Lung (tissue), 17 donors: ENCODE measurements at places on chromosomes 13 and 19.

DNA sequence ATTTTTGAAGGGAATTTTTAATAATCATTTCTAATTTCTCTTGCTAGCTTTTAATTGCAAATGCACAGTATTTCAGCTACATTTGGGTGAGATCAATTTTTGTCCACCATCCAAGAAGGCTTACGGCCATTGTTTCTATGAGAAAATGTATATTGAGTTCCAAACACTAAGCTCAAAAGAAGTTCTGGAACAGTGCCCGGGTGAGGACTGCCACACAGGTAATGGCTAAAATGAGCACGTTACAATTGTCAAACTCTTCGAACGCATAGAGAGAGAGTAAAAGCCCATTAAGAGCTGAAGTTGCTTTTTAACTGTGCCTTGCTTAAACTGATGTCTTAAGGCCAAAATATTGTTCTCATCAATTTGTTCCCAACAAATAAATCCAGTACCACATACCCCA, 755.0 kb downstream of the DIAPH3 start:
- DNase-seq: no peak

GRCh38 chr13:42497798-42498197, 76.2 kb upstream of the TNFSF11 start:
- DNase-seq: no peak

- no peak for DNase-seq
These were observed 86.4 kb upstream of the SLC7A1 start for GRCh38 chr13:29681864-29682263.

DNA sequence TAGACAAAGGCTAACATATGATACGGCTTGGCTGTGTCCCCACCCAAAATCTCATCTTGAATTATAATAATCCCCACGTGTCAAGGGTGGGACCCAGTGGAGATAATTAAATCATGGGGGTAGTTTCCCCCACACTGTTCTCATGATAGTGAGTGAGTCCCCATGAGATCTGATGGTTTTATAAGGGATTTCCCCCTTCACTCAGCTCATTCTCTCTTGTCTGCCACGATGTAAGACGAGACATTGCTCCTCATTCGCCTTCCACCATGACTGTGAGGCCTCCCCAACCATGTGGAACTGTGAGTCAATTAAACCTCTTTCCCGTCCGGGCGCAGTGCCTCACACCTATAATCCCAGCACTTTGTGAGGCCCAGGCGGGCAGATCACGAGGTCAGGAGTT, 143.5 kb downstream of the RXFP2 start:
- DNase-seq: no peak

GRCh38 chr19:43586346-43586745, 9.6 kb downstream of the IRGQ start:
- DNase-seq: no peak

DNA sequence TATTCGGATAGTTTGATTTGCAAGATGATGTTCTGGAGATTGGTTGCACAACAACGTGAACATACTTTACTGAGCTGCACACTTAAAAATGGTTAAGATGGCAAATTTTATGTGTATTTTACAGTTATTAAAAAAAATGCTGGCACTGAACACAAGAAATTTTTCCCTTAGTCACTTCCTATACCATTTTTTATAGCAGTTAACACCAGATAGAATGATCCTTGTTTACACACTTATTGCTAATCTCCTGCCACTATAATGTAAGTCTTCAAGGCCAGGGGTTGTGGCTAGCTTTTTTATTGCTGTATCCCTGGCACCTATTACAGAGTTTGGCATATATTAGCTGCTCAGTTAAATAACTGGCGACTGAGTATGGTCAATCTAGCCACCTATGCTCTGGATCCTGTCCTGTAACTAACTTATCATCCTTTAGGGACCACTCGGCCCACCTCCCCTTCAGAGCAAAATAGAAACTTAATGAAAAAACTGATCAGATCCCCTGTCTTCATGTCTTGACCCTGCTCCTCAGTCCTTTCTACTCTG, 2.0 kb upstream of the EBPL start:
- no peak for DNase-seq

DNA sequence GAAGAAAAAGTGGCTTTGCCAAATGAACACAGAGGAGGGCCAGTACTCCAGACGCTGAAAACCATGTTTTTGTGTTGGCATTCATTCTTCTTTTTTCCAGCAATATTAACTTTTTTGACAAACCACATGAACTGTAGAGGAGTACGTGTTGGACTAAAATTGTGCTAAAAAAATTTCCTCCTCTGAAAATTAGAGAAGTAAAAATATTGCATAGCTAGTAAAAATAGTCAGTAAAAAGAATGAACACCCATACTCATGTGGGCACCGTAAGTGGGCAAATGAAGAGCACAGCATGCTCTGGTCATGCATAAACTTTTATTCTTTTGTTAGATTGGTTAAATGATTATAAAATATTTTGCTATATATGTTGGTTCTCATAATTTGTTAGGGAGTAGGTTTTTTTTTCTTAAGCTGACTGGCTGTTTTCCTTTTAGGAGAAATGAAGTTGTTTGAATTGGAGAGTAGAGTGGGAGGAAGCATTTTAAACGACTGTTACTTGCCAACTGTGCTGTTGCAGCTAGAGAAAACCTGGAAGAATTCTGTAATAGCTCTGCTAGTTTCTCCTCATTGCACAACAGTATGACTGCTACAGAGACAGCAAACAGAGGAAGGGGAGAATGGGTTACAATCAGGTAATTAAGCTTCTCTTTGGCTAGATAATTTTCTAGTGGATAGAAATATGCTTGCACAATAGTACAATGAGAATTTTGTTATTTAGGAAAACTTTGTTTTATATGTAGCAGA, 222.4 kb downstream of the KCTD12 start:
- peak; percentile 82 for DNase-seq

DNA sequence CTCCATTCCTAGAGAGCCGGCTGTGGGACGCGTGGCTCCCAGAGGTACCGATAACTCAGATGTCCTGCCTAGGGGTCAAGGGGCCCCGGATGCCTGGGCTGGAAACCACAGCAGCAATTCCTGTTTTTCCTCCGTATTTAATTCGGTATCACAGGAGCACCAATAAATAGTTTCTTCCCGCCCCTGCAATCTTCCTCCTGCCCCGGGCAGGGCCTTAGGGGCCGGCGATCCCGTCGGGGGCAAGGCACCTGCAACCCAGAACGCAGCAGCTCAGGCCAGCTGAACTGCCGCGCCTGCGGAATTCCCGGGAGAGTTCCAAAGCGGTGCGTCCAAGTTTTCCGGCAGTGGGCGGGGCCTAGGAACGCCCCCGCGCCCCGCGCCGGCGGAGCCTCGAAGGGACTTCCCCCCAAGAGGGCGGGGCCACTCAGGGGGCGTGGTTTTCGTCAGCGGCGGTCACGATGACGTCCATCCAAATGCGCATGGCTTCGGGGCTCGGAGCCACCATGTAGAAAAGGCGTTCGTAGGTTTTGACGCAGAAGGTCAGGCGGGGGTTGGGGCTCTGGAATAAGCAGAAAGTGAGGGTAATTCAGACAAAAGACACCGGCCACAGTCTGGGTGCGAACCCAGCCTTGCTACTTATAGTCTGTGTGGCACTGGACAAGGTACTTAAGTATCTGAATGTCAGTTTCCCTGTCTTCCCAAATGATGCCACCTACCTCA, 9.7 kb upstream of the LYPD3 start:
- DNase-seq: peak; percentile 92

DNA sequence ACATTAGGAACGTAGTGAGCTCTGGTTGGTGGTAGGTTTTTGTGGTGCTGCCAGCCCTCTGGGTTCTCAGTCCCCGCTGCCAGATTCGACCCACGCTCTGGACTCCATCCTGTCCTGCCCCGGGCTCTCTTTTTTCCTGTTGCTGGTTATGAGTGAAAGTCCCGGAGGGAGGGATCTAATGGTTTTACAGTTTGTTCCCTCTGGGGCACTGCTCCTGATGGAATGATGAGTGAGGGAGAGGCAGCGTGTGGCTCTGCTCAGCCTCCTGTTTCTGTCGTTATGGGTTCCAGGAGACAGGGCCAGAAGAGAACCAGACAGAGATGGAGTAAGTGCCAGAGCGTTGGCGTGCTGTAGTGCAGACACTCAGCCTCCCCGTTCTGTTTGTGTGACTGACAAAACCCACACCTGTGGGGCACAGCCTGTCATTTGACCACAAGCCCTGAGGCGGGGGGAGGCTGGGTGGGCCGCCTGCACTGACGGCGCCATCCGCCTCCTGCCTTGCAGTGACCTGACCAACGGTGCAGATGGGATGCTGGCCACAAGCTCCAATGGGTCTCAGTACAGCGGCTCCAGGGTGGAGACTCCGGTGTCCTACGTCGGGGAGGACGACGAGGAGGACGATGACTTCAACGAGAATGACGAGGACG, 18.3 kb downstream of the ATP4B start:
- DNase-seq: peak; percentile 4

DNA sequence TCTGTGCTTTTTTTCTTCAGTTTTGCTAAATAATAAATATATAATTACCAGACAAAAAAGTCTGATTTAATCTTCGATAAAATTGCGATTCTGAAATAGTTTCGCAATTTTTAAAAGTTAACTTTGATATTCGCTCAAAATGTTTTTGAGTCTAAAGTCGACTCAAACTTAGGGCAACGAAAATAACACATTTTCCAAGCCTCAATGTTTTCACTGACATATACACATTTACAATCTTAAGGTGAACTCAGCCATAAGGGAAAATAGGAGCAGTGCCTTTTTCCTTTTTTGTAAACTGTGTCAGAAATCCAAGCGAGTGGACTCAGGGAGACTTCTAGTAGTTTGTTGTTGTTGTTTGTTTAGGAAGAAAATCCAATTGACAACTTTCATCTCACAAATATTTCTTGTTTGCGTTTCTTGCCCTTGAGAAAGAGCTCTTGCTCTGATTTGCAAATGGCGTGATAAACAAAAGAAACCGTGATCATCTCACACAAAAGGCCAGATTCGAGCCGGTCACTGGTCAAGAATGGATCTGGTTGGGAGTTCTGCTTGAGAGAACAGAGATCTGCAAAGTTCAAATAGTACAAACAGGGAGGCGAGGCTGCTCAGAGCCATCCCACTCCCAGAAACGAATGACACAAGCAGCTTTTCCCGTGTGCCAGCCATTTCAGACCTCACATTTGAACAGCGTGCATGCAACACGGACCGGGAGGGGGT, 2.1 kb downstream of the SOX21 start:
- DNase-seq: peak; percentile 23

GRCh38 chr13:22175815-22176214, 504.9 kb downstream of the FGF9 start:
- no peak for DNase-seq

DNA sequence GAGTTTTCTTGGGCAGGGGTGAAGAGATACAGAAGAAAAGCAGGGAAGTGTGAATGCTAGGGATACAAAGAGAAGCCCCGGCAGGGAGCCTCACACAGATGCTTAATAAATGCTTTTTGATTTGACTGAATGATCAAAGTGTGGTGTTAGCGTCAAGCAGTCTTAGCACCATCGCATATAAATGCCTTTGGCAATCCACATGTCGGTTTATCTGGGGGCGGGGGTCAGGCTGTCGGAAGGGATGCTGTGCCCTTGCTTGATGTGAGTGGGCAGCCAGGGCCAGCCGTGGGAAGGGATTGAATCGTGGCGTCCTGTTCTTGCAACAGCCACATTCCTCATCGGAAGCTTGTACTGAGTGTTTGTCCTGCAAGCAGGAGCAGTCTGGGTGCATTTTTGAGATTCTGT, 173.1 kb downstream of the LACC1 start:
- peak; percentile 73 for DNase-seq

DNA sequence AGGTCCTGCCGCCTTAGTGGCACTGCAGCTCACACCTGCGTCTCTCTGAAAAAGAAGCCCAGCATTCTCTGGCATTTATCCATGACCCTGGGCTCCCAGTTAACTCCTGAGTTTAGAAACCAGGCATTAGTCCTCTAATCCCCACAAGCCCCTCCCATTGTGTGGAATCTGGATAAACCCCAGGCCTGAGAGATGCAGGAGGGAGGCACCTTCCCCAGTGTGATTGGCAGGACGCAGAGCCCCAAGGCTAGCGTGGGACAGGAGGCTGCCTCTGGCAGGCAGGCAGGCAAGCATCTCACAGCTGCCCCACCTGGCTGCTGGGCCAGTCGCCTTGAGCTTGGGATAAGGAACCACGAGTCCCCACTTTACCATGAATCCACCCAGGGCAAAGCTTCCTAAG, 11.0 kb upstream of the SERPINE3 start:
- no peak for DNase-seq

DNA sequence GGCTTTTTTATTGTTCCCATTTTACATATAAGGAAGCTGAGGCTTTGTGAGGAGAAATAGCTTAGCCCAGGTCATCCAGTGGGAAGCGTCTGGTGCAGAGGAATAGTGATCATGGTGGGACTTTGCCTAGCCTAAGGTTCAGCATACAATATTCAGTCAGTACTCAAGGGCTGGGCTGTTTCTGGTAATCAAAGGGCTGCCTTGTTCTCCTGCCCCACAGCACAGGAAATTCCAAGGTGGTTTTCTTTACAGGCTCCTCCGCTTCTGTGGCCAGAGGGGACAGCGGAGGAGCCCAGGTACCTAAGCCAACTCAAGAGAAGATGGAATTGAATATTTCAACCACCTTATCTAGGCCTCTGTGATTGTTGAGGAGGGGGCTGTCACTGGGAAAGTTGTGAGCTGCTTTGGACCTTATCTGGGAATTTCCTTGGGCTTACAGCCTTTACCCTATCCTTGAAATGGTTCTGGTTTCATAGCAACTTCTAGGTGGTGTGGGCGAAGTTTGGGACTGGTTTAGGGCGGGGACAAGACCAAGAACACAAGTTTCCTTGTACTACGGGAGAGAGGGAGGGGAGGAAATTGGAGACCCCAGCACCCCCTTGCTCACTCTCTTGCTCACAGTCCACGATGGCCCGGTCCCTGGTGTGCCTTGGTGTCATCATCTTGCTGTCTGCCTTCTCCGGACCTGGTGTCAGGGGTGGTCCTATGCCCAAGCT, at the start of gene MIA:
MIA (plus strand) TSS at position 606 of the 716 bp plus-strand sequence; CDS start at position 628, 22 bp downstream.
- DNase-seq: no peak

DNA sequence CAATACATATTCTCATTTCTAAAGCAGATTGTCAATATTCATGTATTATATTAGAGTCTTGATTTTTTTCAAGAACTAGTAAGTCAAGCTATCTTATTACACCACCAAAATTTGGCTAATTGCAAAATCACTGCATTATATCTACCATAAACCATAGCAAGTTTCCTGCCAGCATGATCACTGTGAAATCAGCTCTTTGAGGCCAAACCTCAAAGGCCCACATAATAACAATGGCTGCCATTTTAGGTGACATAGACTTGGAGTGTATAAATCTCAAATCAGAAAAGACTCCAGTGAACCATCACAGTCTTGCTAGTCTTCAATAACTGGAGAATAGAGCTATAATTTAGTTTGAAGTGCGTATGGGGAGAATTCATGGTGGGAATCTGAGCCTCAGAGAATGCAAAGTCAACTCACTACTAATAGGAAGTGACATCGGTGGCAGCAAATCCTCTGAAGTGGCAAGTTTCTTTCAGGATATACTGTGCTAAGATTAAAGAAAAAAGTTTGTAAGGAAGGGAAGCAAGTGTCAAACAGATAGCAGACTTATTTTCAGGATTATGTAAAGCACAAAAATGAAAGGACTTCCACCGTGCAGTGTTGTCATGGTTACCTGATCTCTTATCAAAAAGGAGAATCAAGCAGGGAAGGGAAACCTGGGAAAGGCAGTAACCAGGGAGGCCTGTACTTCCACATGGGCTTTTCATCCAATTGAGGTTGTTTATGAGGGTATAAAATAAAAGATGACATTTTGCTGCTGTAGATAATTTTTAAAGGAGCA, 117.4 kb upstream of the FNDC3A start:
- DNase-seq: no peak

- peak; percentile 90 for DNase-seq
These were observed 19.6 kb upstream of the NFIC start for GRCh38 chr19:3346677-3347353.

- no peak for DNase-seq
These were observed 34.4 kb downstream of the LYL1 start for GRCh38 chr19:13068085-13068846.
